ENCODE measurements at places on chromosomes 1 and 21.

GRCh38 chr1:7702365-7702764 lies 68.7 kb upstream of the VAMP3 start:
- no peak for DNase-seq

- no peak for DNase-seq
Measured at GRCh38 chr1:47226839-47227215, 5.2 kb downstream of the TAL1 start.

DNA sequence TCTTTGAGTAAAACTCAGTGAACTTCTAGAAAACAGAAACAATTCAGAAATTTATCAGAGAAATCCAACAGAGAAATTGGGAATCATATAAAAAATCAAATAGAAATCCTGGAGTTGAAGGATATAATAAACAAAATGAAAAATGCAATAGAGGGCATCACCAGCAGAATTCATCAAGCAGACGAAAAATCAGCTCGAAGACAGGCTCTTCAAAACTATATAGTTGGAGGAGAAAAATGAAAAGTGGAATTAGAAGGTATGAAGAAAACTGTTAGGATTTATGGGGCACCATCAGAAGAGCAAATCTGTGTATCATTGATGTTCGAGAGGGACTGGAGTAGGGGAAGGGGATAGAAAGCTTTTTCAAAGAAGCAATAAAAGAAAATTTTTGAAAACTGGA lies 121.5 kb upstream of the GPR52 start:
- DNase-seq = no peak

DNA sequence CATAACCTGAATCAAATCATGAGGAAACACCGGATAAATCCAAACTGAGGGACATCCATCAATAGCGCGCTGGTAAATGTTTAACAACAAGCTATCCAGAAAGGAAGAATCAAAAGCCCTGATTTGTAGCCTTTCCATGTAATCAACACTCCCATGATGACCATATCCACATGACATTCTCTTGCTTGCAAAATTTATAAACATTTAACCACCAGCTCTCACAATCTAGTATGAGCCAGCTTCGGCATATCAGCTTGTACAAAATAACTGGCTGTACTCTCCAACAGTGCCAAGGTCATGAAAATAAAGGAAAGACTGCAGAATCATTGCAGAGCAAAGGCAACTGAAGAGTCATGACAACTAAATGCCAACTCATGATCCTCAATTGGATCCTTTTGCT lies 15.7 kb downstream of the HSD11B1 start:
- DNase-seq = no peak

DNA sequence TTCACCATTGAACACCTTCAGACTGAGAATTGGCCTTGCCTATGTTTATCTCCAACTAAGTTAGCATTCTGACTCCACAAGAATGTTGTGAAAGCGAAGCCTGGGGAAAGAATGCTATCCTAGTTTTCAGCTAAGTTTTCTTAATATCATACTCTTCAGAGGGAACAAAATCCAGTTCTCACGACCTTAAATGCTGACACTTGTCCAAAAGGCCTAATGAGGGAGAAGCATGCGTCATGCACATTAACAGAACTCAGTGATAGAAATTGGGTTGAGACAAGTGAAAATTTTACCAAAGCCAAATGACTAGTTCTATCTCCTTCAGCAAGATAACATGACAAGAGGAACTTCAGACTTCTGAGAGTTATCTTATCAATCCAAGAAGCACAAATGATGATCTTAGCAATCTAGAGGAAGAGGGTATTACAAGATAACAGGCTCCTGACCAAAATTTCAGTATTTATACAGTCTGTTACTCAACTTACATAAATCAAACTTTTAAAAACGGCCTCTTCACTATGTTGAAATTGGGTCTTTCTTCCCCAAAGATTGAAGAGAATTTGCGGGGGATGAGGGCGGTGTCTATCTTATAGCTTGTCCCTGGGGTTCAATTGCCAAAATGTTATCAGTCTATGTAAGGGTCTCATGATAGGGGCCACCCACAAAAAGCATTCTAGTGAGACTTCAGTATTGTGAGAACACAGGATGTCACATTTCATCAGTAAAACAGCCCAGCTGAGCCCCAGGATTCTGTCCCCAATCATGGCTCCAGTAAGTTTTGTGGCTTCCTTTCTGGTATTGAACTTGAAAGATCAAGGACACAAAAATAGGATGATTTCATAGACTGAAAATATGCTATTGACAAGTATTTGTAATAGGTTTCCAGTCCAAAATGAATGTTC lies 26.5 kb upstream of the SLC45A3 start:
- DNase-seq = no peak

- no peak for DNase-seq
Measured at GRCh38 chr1:231065510-231066241, 25.6 kb upstream of the FAM89A start.

- no peak for DNase-seq
Measured at GRCh38 chr1:236552901-236553300, 29.1 kb downstream of the LGALS8 start.

DNA sequence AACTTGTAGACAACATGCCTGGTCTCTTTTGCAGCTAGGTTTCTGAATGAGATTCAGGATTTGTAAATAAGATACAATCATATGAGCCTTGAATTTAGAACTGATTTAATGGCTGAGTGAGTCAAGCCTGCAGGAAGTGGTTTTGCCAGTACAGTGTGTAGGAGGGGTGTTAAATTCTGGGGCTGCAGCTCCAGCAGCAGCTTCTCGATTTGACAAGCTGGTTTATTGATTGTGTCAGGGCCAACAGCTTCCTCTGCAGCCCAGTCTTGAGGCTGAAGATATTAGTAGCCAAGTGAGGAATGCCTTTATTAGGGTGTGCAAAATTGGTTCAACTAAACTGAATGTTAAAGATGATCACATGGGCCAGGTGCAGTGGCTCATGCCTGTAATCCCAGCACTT lies 11.5 kb upstream of the PLA2G5 start:
- no peak for DNase-seq

GRCh38 chr1:240492832-240493440 lies 119.0 kb downstream of the GREM2 start:
- DNase-seq = no peak

DNA sequence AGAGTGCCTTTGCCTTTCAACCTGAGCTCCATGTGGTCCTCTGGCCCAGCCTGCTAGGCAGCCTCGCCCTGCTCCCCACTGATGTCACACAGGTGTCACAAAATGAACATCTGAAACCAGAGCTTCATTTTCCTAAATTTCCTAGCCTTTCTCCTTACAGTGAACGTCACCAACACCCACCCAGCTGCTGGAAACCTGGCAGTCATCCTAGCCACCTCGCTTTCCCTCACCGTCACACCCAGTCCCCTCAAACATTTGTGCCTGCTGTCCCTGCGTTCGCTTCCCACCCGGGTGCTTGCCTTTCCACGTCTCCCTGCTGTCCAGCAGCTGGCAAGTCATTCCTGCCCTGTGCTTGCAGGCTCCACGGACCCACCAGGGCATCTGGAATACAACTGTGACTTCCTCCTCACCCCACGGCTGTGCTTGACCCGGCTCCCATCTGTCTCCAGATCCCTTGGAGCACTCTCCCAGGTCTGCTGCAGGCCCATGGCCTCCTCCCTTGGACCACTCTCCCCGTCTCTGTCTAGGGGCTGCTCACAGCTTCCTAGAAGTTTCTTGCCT lies 23.5 kb downstream of the ADARB1 start:
- no peak for DNase-seq

DNA sequence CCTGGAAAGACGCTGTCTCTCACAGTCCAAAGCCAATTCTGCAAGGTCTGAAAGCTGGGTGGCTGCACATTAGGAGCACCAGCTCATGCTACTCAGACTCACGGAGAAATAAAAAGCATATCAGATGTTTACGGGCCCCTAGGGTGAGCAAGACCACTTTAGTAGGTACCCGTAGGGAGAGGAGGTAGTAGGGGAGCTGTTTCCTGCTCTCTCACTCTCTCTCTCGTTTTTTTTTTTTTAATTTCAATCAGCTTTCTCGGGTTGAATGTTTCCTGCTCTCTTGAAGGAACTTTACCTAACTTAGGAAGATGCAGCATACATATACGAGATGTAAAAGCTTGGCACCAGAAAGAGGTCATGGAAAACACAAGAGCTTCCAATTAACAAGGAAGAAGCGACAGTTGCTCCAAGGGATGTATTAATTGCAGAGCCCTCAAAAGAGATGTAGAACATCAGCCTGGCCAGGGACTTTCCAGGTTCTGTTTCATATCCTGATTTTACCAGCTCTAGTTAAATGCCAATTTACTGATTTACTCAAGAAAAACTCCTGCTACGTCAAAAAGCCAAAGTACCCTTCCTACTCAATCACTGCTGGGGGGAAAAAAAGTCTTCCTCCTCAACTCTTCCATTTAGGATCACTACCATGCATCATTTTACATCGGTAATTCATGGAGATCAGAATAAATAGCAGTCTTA lies 3.1 kb downstream of the LORICRIN start:
- no peak for DNase-seq

DNA sequence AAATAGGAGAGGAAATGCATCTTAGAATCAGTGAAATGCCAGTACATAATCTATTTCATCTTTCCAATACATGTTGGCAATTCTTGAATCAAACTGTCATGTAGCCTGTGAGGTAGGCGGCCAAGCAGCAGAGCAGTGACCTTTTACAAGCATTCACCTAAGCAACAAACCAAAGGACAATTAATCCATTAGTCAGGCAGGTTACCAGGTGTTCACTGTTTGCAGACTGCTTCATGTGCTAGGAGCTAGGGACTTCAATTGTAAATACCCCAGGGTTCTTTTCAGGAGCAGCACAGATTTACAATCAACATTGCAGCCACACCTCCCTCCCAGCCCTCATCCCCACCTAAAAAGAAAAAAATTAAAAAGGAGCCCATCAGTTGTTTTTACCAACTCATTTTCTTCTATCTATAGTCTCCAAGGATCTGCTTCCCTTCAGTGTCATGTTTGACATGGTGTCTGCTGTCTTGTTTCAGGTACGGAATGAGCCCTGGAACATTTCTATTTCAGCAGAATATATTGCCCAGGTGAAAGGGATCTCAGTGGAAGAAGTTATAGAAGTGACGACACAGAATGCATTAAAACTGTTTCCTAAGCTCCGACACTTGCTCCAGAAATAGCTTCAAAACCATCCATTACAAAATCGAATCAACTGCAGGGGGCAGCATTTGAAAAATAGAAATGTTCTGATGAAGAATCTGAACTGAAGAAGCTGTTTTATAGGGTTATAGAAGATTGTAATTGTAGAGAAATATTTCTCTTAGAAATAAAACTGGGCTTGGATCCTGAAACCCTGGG lies 23.0 kb downstream of the TATDN3 start:
- DNase-seq = no peak

- DNase-seq = no peak
Measured at GRCh38 chr1:167746988-167747655, 25.3 kb downstream of the MPZL1 start.
